Anterior cingulate cortex (tissue), 58 donors: ENCODE measurements at places on chromosomes 5 and 9.
A peak's percentile ranks its signal among the peaks of the same experiment; 100 is the strongest.

- DNase-seq: no peak
These were observed 4.6 kb downstream of the RALGPS1 start for GRCh38 chr9:126919193-126919592.

DNA sequence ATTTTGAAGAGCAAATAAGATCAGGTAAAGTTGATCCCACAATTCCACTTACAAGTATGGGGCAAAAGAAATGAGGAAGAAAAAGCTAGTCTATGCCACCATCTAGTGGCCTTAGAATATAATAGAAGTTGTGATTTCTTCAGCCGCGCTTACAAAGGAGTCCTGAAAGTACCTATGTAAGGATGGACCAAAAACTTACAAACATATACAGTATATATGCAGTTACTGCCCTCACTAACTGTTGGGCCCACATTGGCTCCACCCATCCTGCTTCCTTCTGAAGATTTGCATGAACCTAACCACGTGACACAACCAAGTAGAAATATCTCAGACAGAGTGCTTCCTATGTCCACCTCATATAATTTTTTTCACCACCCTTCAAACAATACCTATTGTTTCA lies 11.7 kb upstream of the OR13D1 start:
- DNase-seq: no peak

DNA sequence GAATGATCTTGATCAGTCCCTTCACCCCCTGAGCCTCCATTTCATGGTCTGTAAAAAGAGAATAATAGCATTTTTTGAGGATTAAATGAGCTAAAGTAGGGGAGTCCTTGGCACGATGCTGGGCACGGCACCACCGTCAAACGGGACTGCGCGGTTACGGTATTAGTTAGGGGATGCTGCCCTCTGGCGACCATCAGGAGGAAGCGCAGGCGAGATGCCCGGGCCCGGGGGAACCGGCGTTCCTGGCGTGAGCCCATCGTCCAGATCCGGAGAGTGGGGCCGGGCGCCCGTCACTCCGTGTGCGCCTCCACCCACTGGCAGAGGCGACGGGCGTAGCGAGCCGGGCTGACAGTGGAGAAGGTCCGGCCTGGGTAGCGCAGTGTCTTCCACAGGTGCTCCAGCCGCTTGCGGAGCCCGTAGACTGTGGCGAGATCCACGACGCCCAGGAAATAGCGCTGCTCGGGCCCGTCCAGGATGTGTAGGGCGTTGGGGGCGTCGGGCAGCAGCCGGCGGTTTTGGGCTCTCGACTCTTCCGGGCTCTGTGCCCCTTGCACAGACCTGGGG lies 4.8 kb upstream of the ST6GALNAC4 start:
- peak; percentile 63 for DNase-seq

- DNase-seq: no peak
These were observed 205.3 kb upstream of the HAPLN1 start for GRCh38 chr5:83925955-83926337.

DNA sequence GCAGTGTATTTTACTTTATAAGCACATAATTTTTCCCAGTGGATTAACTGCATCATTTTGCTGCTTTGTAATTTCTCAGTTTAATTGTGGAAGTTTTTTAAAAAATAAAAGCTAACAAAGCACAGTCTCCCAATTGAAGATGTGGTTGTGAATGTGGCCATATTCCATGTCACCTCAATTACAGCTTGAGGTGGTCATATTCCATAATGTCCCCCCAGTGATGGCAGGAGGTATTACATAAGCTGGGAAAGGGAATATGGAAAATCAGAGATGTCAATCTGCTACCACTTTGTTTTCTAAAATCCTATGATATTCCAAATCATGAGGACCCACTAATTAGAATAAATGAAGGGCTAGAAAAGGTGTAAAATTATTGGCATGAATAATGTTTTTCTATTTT lies 1672.0 kb upstream of the CDH9 start:
- DNase-seq: no peak

DNA sequence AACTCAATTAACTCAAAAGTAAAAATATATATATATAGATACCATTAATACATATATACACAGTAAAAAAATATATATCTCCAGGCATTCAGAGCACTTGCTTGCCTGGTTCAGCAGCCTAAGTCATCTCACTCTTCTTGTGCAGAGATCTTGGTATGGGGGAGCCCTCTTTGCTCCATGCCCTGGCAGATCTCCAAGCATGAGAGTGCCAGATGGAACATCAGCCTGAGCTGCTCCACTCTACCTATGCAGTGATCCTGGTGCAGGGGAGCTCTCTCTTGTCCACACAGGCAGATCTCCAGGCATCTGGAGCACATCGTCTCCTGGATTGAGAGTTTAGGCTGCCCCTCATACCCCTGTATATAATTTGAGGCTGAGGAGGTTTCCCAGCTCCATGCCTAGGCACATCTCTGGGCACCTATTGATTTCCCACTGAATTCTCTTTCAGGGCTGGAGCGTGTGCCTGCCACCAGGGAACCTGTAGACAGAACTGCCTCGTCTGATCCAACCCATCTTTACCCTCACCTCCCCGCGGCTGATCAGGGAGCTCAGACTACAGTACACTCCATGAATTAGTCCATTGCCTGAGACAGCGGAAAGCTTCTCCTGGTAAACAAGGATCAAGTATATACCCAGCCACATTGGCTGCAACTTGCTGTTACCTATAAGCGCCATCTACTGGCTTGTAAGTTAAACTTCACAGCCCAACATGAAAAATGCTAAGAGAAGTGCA lies 342.4 kb upstream of the GRIA1 start:
- DNase-seq: no peak

- DNase-seq: no peak
These were observed 16.6 kb downstream of the ATOX1 start for GRCh38 chr5:151741678-151742423.

GRCh38 chr9:109455391-109455790 lies 42.7 kb downstream of the PTPN3 start:
- no peak for DNase-seq

DNA sequence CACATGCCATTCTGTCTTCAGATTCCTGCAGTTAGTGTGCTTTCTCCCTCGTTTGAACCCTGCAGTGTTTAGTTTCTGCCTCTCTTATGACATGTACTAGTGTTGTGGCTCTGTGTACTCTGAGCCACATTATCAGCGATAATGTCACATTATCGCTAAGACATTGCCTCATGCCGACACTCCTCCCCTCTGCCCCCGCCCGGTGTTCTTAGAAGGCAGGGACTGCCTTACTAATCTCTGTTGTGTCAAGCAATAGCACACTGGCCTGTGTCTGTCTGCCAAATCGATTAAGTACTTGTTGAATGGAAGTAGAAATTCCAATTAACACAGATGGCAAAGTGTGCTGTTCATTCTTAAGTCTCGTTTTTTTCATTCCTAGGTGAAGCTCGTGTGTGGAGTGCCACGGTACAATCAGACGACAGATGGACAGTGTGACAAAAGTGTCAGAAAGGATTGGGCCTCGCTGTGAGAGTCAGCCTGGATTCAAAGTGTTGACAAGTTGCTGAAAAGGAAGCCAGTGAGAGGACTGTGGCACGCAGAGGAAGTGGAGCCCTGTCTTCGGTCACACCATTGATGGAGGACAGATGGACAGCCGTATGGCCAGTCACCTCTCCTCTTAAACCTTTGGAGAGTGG lies 10.5 kb downstream of the PIK3R1 start:
- DNase-seq: no peak

- no peak for DNase-seq
These were observed 28.4 kb downstream of the SLC6A18 start for GRCh38 chr5:1253456-1254105.

DNA sequence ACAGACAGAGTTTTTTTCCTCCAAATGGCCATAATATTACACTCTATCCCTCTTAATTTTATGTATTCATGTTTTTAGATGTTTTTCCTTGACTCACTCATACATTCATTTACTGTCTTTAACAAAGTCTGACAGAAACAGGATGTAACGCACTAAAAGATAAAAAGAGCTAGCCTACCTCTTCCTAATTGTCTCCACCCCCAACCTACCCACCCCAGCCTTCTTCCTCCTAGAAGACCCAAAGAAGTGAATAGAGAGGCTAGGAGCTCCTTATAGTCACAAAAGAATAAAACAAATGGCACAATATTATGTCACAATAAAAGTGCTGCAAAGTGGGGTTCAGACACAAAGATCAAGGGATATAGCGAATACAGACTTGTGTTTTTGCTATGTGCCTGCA lies 719 bp downstream of the NOL8 start:
- DNase-seq: no peak

DNA sequence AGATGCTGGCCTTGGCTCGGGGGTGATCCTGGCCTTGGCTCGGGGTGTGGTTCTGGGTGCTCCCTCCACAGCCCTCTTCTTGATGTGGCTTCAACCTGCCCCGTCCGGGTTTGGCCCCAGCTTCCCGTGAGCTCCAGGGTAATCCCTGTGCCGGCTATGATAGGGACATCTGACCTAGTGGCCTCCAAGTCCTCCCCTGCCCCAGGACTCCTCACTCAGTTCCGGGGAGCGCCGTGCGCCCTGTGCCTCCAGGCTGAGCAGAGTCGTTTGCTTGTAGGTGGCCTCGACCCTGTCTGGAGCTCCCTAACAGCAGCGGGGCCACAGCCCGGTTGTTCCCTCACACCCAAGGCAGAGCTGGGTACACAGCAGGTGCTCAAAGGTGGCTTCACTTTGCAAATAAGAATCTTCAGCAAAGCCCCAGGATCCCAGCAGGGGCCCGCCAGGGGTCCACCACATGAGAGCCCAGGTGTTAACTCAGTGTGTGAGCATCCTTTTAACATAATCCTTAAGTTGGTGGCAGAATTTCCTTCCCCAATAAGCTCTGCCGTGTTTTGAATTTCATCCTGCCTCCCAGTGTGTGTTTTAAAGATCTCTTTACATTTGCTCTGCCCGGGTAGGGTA lies 32.3 kb upstream of the CEP72 start:
- DNase-seq: no peak

- DNase-seq: no peak
These were observed 36.4 kb upstream of the UBQLN1 start for GRCh38 chr9:83744206-83744605.

GRCh38 chr5:116699332-116699731 lies 124.7 kb upstream of the SEMA6A start:
- no peak for DNase-seq

DNA sequence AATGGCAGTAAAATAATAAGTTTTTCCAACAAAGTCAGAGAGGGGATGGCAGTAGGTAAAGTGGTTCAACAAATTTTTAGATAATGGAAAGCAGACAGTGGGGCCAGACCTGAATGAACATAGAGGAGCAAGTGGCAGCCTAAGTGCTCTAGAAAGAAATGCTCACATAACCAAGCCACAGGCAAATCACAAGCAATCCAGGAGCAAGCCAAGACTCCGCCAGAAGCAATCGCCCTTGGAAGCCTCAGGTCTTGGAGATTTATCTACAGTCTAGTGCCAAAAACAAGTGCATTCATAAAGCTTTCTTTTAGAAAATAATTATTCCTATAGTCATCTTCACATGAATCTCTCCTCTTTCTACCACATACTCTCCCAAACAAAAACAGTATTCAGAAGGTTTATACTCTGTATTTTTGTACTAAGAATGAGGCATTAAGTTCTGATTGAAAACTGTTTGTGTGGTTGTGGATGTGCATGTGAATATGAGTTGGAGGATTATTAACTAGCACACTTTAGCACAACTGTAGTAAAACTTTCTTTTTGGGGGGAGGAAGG lies 375.5 kb downstream of the CDH9 start:
- no peak for DNase-seq

DNA sequence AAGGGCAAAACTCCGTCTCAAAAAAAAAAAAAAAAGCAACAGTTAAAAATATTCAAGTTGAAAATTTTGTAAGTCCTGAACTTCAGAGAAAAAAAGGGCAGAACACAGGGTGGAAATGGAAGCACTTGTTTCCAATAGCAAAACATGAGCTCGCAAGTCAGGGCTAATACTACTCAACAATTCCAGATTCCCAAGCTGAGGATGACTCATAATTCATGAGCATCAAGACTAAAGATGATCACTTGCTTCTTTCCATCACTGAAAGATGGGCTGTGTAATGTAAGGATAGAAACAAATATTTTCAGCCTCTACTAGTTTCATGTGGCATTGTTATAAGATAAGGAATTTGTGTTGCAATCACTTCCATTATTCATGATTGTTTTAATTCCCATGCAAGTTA lies 33.5 kb upstream of the FST start:
- no peak for DNase-seq

GRCh38 chr5:76294573-76294972 lies 108.5 kb upstream of the IQGAP2 start:
- DNase-seq: no peak

- DNase-seq: no peak
These were observed 54.0 kb downstream of the PLPP1 start for GRCh38 chr5:55480781-55481180.
